ENCODE measurements at places on chromosomes 3 and 15. TPM values are rescaled to one million over a fixed set of nuclear protein-coding genes. Genes with fewer than 3 reads are reported as not detected.

DNA sequence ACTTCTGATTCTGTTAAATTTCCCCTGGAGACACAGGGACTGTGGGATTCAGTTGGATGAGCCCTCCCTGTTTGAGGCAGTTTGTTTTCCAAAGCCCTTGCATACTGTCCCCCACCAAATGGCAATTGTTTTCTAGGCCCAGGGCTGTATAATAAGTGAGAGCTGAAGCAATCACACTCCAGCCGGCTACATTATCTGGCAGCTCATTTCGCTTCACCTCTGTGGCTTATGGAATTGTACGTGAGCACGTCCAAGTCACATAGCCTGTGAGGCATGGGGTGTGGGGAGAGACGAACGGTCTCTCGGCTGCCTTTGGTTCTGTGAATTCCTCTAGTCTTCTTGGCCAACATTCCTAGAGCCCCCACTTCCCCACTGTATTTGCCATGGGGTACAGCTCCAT lies 10.7 kb downstream of the RBP2 start:
- DNase-seq = peak; percentile 6
- H3K27me3 ChIP-seq = no peaks in the 10 kb centered on the region
- H3K4me3 ChIP-seq = no peak overlapping the region
- H3K4me1 ChIP-seq = no peaks in the 10 kb centered on the region
- H3K36me3 ChIP-seq = no peaks in the 10 kb centered on the region

- no peaks in the 10 kb centered on the region for H3K4me1 ChIP-seq
- H3K27me3 ChIP-seq = no peaks in the 10 kb centered on the region
- H3K36me3 ChIP-seq = no peaks in the 10 kb centered on the region
- H3K27ac ChIP-seq = no peak overlapping the region
- no peak overlapping the region for H3K4me3 ChIP-seq
- DNase-seq = no peak
Measured at GRCh38 chr3:152556731-152557254, 278.1 kb upstream of the P2RY1 start.

- DNase-seq = peak; percentile 67
- H3K36me3 ChIP-seq = no peaks in the 10 kb centered on the region
- H3K4me3 ChIP-seq = no peak overlapping the region
- H3K4me1 ChIP-seq = no peaks in the 10 kb centered on the region
- no peak overlapping the region for H3K27ac ChIP-seq
- no peaks in the 10 kb centered on the region for H3K27me3 ChIP-seq
Measured at GRCh38 chr3:99499235-99500158, 138.9 kb upstream of the COL8A1 start.

- no peak overlapping the region for H3K4me3 ChIP-seq
- H3K4me1 ChIP-seq = no peaks in the 10 kb centered on the region
- H3K36me3 ChIP-seq = no peaks in the 10 kb centered on the region
- no peak overlapping the region for H3K27ac ChIP-seq
- H3K27me3 ChIP-seq = no peaks in the 10 kb centered on the region
Measured at GRCh38 chr3:76702676-76703075, 337.2 kb upstream of the ROBO2 start.

The CPEB1 gene
- not detected for total RNA-seq

The RBP2 gene
- not detected for total RNA-seq

The CACNA2D3 gene
- total RNA-seq = 0.11 TPM

DNA sequence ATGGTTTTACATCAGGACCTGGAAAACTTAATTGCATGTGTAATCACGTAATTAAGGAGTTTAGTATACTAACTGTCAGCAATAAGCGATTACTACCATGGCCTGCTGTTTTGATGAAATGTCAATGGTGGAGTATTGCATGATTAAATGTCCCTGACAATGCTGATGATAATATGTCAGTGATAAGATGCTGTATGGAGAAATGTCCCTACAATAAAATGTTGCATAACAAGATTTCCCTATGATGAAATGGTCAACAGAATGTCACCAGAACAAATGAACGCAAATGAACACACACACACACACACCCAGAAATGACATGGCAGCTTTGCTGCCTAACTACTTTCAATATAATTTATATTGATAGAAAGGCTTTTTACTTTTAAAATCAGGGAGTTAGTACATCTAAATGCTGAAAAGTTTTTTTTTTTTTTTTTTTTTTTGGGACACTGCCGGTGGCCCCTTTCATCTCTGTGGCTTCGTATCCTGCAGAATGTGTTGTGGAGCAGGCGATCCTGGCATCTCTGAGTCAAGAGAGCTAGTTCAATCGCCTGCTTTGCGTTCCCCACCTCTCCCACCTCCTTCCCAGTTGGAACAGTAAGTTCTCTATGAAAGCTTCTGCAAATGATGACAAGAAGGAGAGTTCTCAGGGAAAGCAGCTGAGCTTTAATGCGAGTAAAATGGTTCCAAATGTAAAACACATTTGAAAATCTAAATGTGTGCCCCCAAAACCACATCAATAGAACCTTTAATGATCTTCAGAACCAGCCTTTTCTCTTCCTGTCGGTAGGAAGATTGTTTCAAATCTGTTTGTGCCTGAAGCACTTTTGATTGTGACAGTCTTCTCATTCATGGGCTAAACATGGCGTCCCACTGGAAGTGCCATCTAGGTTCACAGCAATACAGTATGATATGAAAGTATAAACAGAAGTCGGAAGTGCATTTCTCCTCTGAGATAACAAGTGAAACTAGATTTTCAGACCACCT lies 170.1 kb upstream of the GBE1 start:
- no peaks in the 10 kb centered on the region for H3K27me3 ChIP-seq
- no peak overlapping the region for H3K4me3 ChIP-seq
- no peaks in the 10 kb centered on the region for H3K4me1 ChIP-seq

DNA sequence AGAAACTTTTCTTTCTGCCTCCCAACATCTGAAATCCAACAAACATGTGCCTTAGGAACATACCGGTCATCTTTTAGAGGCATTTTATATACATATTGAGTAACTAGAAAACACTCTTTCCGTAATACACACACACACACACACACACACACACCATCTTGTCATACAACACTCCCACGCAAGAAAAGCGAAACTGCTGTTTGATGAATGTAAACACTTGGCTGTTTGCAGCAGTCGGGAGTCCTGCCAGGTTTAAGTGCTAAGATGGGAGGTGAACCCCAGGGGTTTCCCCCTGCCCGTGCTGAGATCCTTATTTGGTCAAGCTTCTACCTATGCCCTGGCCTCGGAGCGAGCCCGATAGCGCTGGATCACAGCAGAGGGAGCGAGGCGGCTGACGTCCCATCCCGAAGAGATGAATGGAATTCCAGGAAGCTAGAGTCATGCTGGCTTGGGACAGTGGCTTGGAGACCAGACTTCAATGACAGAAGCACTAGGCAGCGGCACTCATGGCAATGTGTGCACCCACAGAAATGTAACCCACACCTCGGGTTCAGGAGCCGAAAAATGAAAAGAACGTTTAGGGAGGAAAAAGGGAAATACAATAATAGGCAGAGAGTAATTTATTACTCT lies 1.3 kb upstream of the THBS1 start:
- H3K4me3 ChIP-seq = no peak overlapping the region
- no peaks in the 10 kb centered on the region for H3K4me1 ChIP-seq
- H3K27me3 ChIP-seq = no peaks in the 10 kb centered on the region
- DNase-seq = no peak

The ZPLD1 gene
- total RNA-seq = not detected

DNA sequence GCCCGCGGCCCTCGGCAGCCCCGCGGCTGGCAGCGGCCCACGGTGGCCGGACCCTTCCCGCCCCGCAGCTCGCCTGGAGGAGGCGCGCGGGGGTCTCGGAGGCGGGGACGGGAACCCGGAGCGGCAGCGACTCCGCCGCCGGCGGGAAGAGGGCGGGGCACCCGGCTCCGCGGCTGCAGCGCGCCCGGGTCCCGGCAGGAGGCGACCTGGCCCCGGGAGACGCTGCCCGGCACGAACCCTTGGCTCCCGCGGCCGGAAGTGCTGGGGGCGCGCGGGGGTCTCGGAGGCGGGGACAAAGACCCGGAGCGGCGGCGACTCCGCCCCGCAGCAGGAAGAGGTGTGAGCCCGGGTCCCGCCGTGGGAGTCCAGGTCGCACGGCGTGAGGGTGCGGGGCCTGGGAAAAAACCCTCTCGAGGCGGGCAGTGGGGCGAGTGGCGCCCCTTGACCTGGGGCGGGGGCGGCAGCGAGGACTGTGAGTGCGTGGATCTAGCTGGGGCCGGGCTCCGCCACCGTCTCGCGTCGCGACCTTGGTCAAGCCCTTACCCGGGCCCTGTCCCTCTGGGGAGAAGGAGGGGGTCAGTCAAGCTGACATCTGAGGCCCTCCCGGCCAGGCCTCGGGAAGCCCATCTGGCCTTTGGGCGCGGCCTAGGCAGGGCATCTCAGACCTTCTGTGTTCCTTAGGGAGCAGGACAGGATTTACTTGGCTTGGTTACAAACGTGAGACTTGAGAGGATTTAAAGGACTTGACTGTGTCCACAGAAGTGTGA lies at the start of gene CIB2:
TSS of gene CIB2 (minus strand) at position 151 of the 767 bp plus-strand sequence. CDS start 230 bp downstream, outside the sequence.
- peak; percentile 91 for DNase-seq
- peaks cover 14% of the 10 kb centered on the region for H3K4me1 ChIP-seq
- H3K27me3 ChIP-seq = no peaks in the 10 kb centered on the region
- no peaks in the 10 kb centered on the region for H3K36me3 ChIP-seq

GRCh38 chr3:189862385-189862998 lies 231.3 kb downstream of the TP63 start:
- no peak overlapping the region for H3K27ac ChIP-seq
- H3K36me3 ChIP-seq = no peaks in the 10 kb centered on the region
- no peaks in the 10 kb centered on the region for H3K27me3 ChIP-seq
- no peak overlapping the region for H3K4me3 ChIP-seq

The SSUH2 gene
- 0.90 TPM for total RNA-seq

- no peak overlapping the region for H3K4me3 ChIP-seq
- no peaks in the 10 kb centered on the region for H3K27me3 ChIP-seq
- DNase-seq = no peak
- peaks cover 47% of the 10 kb centered on the region for H3K36me3 ChIP-seq
- no peak overlapping the region for H3K27ac ChIP-seq
Measured at GRCh38 chr15:37059086-37059485, 41.3 kb downstream of the MEIS2 start.

DNA sequence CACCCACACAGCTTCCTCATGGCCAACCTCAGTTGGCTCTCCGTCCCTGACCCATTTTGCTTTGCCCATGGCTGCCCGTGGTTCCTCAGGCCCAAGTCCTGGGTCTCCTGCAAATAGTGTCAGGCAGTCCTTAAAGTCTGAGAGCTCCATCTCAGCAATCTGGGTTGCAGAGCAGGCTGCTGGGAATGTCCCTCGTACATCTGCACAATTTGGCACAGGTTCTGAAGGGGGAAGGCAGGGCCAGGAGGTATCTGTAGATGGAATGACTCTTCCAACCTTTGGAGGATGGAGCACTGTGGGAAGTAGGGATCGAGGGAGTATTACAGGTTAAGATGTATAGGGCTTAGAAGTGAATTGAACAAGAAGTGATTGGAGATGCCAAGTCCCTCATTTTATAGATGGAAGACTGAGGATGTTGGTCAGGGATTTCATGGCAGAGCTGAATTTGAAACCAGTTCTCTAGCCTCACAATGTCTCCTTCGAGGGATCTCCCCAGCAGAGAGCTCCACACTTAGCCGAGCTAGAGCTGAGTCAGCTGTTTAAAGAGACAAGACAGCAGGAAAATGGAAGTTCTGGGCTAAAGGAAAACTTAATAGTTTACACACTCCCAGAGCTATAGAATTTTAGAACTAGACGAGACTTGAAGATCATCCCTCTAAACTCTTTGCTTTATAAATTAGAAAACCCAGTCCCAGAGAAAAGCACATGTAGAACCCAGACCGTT lies 9.2 kb downstream of the CKMT1A start:
- no peaks in the 10 kb centered on the region for H3K36me3 ChIP-seq
- no peak overlapping the region for H3K4me3 ChIP-seq
- no peaks in the 10 kb centered on the region for H3K27me3 ChIP-seq
- H3K4me1 ChIP-seq = no peaks in the 10 kb centered on the region
- no peak overlapping the region for H3K27ac ChIP-seq

- H3K4me1 ChIP-seq = no peaks in the 10 kb centered on the region
- no peak overlapping the region for H3K27ac ChIP-seq
- no peaks in the 10 kb centered on the region for H3K27me3 ChIP-seq
- no peak for DNase-seq
- no peak overlapping the region for H3K4me3 ChIP-seq
Measured at GRCh38 chr15:38789566-38789965, 225.0 kb upstream of the RASGRP1 start.

- peaks cover 33% of the 10 kb centered on the region for H3K4me1 ChIP-seq
- H3K36me3 ChIP-seq = no peaks in the 10 kb centered on the region
- no peaks in the 10 kb centered on the region for H3K27me3 ChIP-seq
Measured at GRCh38 chr3:178966299-178967176, 105.1 kb downstream of the ZMAT3 start.

DNA sequence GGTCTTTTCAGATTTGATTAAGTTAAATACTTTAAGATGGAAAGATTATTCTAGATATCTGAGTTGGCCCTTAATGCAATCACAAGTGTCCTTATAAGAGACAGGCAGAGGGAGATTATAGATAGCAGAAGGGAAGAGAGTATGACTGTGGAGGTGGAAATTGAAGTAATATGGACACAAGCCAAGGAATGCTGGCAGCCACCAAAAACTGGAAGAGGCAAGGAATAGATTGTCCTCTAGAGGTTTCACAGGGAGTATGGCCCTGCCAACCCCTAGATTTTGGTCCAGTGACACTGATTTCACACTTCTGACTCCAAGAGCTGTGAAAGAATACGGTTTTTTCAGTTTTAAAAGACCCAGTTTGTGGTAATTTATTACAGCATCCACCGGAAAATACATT lies 1498.7 kb upstream of the CADM2 start:
- no peaks in the 10 kb centered on the region for H3K36me3 ChIP-seq
- H3K4me3 ChIP-seq = no peak overlapping the region
- no peaks in the 10 kb centered on the region for H3K4me1 ChIP-seq
- H3K27me3 ChIP-seq = no peaks in the 10 kb centered on the region

The MASP1 gene
- not detected for total RNA-seq

DNA sequence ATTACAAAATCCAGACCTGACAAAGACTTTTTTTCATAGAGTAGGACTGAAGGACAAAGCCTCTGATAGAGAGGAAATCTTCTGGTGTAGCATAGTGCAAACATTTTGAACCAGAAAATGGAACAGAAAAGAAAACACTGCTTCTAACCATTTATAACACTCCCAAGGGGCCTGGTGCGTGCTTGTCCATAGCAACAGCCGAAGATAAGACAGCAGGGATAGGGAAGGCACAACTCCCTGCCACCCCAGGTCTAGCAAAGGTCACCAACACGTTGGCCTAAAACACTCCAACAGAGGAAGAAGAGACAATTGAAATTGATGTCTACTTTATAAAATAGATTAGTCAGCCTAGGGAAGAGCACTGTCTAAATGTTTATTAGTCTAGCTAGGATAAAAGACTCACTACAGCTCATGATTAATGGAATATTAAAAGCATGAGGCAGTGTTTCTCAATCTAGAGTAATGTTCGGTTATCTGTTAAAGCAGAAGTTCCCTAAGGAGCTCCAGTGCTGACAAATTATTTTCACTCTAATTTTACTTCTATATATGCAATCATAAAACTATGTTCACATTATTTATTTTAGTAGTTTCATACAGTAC lies 145.2 kb downstream of the P3H2 start:
- no peak overlapping the region for H3K4me3 ChIP-seq
- no peak for DNase-seq
- no peaks in the 10 kb centered on the region for H3K36me3 ChIP-seq
- no peaks in the 10 kb centered on the region for H3K4me1 ChIP-seq
- no peaks in the 10 kb centered on the region for H3K27me3 ChIP-seq
- no peak overlapping the region for H3K27ac ChIP-seq

The SPESP1 gene
- total RNA-seq = not detected

All from Karpas-422 (cell line).